ENCODE measurements at places on chromosomes 2 and 18. TPM values are rescaled to one million over a fixed set of nuclear protein-coding genes. Genes with fewer than 3 reads are reported as not detected.
A peak's percentile ranks its signal among the peaks of the same experiment; 100 is the strongest.

The NCL gene
- 589 TPM for total RNA-seq

The TLX2 gene
- total RNA-seq = not detected

The MRO gene
- total RNA-seq = not detected

The GPD2 gene
- 43.3 TPM for total RNA-seq

The ACTG2 gene
- 0.19 TPM for total RNA-seq

The TNFRSF11A gene
- total RNA-seq = 0.64 TPM

The STARD6 gene
- total RNA-seq = not detected

The ERLEC1 gene
- total RNA-seq = 36.4 TPM

The HTR2B gene
- total RNA-seq = not detected

The CCDC142 gene
- total RNA-seq = 42.0 TPM

The ARHGAP25 gene
- total RNA-seq = 1.8 TPM

The GPAT2 gene
- total RNA-seq = not detected

The MEP1B gene
- total RNA-seq = not detected

The CAPN14 gene
- total RNA-seq = 0.50 TPM

- DNase-seq = no peak
Measured at GRCh38 chr18:48527461-48527860, 11.4 kb upstream of the CTIF start.

DNA sequence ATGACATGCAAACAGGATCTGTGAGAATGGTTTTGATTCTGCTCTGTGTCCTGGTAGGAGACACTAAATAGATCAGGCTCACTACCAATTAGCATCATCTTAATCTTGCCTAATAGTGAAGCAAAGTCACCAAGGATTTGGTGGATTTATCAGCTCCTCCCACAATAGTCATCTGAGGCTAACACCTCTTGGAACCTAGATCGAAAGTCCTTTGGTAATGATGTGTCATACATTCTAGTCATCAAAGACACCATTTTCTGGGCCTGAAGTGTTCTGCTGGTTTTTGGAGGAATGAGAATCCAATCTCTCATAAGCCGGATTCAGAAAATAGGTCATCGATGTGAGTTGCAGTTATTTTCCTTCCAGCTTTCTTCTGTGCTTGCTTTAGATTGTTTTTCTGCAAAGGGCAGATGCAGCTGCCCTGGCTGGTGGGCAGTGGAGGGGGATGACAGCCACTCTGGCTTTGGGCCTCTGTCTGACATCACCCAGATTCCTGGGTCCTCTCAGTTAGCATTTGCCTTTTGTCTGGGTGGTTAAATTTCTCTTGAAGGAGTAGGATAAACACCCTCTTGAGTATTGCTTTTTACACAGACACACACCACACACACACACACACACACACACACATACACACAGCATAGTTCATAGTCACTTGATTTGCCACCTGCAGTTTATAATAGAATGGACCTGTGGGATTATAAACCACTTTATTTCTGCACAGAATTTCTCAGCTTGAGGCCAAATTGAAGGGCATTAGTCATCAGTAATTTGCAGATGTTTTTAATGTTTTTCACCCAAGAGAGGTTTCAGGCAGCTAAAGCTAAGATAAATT lies at the start of gene MYO3B:
MYO3B (plus strand) TSS at position 198 of the 832 bp plus-strand sequence; CDS start at position 339, 141 bp downstream.
- no peak for DNase-seq

DNA sequence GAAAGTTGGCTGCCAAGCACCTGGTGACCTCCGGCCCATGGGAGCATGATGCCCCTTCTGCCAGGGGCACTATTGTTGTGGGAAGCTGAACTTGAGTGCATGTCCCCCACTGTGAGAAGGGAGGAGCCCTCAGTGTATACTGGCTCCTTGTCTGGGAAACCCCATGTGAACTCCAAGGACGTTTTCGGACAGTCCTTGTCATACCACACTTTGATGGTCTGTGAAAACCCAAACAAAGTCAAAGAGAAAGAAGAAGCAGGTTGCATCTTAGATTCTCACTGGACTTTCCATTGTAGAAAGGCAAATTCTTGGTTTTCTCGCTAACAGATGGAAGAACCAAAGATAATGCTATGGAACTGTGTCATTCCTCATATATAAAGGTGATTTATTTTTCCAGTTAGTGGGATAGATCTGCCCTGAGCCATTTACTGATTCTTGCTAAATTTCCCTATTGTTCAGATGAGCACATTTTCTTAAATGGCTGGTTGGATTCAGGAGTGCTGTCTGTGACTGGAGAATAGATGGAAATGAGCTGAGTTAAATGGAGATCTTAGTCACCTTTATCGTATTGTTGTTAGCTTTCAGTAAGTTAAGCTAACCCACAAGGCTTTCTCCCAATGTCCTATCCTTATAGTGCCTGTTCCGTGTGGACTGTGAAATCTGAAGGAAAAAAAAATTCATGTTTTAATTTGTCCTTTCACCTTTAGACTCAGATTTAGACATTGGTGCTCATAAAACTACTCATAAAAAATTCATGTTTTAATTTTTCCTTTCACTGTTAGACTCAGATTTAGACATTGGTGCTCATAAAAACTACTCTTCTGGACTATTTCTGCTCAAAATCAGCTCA lies 166.6 kb downstream of the ACTR3 start:
- no peak for DNase-seq

- DNase-seq = no peak
Measured at GRCh38 chr2:64992218-64992617, 3.0 kb downstream of the SLC1A4 start.

- DNase-seq = no peak
Measured at GRCh38 chr2:191056228-191056627, 42.3 kb upstream of the STAT1 start.

DNA sequence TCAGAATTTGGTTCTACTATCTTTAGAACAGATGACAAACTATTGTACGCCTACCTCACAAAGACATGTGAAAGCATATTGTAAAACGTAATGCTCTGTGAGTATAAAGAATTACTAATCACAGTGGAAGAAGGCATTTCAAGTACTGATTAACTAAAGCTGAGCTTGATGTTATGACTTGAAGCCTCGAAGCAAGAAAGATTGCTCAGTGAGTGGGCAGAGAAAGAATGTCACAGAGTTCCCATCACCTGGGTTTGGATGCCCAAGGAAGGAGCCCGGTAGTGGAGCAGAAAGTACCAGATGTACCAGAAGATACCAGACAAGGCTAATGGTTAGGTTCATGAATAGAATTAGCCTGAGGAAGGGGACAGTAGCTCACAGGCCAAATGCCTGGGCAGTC lies 39.5 kb upstream of the FAM110C start:
- no peak for DNase-seq

DNA sequence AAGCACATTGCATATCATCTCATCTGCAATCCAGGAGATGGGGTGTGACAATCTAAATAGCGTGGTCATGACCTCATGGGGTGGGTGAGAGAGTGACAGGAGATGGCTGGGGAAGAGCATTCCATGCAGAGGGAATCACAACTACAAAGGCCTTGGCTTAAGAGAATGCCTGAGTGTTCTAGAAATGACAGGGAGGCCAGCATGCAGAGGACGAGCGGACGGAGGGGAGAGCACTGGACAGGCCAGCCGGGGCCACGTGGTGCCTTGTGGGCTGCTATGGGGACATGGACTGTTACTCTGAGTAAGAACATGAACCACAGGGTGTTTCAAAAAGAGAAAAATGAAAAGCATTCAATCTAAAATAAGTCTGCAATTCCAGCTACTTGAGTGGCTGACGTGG lies 117.9 kb upstream of the ODC1 start:
- DNase-seq = no peak

GRCh38 chr18:23136326-23137096 lies 1.2 kb downstream of the CABLES1 start:
- peak; percentile 19 for DNase-seq

DNA sequence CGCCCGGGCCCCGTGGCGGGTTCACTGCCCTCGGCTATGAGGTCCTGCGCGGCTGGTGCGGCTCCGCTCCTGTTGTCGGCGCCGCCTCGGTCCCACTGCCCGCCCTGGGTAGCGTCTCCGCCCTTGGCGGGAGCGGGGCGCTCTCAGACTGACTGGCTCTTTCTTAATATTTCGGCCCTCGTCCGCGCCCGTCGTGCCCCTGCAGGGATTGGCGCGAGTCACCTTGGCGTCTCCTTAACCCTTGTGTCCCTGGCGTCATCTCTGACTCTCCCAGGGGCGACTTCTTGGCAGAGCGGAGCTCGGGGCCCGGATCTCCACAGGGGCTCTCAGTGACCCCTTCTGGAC lies 1.3 kb downstream of the PTMA start:
- DNase-seq = no peak

DNA sequence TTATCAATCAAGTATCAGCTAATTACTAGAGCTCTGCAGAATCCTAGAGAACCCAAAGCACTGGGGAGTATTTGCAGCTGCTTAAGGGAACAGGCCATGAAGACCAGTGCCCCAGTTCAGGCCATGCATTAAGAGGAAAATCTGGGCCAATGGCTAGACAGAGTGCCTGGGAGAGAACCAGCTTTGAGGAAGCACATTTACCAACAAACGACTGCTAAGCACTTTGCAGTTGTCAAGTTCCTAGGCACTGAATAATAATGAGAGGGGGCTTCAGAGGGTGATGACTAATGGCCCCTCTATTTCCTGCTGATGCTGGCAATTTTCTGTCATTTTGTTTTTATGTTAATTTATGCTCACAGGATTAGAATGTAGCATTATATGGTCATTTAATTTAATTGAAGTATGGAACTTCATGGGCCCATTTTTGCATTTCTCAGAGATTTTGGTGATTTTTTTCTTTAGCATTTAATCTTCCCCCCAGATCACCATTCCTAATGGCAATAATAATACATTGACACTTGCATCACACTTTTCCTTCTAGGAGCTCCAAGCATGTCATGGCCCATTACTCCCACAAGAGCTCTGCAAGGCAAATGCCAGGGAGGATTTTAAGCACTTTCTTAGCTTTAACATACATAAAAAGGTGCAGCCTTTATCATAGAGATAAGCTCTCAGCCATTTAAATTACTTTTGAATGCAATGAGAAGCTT lies 147.7 kb upstream of the SPATS2L start:
- no peak for DNase-seq

DNA sequence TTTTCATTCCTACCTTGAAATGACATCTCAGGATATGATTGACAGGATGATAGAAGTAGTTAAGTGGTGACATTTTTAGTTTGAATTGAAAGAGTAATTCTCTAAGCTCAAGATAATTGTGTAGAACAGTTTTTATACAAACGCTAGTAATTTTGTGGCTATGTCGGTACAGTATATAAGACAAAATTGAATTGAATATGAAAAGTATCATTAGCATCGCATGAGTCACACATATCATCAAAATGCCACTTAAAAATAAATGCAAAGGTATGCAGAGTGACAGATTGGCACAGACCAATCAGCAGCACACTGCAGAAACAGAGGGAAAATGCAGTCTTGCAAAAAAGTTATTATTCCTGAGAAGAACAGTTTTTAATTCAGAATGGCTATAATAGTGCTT lies 608.2 kb upstream of the NETO1 start:
- DNase-seq = no peak

DNA sequence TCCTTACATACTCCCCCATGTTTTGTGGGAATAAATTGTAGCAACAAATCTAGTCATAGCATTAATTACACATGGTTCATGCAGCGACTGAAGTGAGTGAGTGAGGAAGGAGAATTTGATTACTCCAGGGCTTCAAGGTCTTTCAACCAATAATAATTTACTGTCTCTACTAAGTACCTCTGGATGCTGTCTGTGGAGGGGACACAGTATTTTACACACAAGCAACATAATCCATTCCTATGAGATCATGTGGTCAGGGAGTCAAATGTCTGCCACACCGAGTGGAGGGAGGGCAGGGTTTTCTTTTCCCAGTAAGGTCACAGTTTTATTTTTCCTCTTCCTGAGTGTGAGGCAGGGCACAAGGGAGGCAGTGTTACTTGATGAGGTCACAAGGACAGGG lies 334.7 kb upstream of the CELF4 start:
- no peak for DNase-seq

- DNase-seq = no peak
Measured at GRCh38 chr2:62800618-62801017, 95.1 kb downstream of the EHBP1 start.

- DNase-seq = no peak
Measured at GRCh38 chr2:215749092-215749957, 264.0 kb downstream of the MREG start.

DNA sequence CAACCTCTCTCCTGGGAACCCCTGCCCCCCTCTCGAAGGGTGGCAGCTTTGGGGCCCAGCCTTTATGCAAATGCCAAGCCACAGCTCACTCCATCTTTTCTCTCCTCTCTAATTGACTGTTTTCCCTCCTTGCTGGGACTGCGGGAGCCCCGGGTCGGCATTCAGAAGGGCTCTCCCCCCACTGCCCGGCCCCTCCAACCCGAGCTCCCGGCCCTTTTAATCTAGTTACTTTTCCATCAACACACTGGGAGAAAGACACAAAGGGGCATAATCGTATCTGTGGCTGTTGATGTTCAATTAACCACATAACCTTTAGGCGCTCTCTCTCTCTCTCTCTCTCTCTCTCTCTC lies 95.4 kb downstream of the INHBB start:
- DNase-seq = no peak

DNA sequence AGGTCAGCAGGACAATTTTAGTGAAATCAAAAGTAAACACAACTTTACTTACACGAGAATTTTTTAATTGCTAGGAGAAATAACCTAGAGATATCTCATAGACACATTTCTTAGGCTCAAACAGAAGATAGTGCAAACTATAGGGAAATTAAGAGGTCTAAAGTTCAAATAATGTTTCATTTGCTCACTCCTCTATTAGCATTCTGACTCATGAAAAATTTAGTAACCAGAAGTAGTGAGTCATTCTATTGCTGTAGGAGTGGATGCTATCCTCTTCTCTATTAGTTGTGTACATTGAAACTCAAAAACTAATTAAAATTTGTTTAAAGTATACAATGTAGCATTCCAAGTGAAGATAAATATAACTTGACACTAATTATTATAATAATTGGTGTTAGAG lies 908.3 kb upstream of the TMEFF2 start:
- DNase-seq = no peak

GRCh38 chr2:167550448-167550847 lies 662.2 kb downstream of the XIRP2 start:
- DNase-seq = no peak

DNA sequence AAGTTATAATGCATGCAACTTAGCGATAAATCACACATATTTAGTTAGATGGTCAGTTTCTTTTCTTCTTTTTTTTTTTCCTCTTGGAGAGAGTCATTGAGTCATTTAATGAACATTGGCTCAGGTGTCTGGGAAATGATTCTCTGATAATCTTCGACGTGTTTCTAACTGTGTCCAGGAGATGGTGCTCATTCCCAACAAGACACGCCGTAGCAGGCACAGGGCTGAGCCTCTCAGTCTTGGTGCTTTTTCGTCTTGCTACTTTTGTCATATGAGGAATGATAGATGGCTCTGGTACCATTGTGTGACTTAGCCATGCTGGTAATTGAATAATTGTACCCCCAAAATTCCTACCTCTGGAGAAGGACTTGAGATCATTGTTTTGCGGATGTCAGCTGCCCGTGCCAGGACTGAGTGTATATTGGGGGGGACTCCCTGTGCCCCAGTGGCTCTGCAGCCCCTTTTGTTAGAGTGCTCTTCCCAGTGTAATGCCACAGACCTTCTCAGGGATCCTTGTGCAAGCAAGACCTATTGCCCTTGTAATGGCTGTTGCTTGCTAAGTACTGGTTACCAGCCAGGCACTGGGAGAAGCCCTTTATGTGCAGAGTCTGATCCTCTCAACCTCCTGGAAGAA lies 107.6 kb upstream of the CYRIA start:
- DNase-seq = peak; percentile 34

- no peak for DNase-seq
Measured at GRCh38 chr2:31467426-31467825, 52.9 kb upstream of the XDH start.

GRCh38 chr2:234414596-234414995 lies 82.3 kb downstream of the ARL4C start:
- DNase-seq = no peak

Measured in progenitor cell of endocrine pancreas (in vitro differentiated cells).